ENCODE measurements at places on chromosomes 12 and 14.

GRCh38 chr12:1796515-1797010 lies 23.8 kb upstream of the LRTM2 start:
- DNase-seq, result no peak

DNA sequence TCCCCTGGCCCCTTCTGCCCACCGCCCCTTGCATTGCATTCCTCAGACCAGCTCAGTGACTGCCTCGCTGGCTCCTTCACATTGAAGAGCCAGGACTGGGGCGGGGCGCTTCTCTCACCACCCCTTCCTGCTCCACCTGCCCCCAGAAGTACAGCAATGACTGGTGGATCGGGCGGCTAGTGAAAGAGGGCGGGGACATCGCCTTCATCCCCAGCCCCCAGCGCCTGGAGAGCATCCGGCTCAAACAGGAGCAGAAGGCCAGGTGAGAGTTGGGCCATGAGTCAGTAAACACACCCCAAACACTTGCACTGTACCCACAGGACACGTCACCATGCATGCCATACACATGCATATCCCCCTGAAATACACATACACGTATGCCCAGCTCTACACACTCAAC lies 5.8 kb downstream of the CACNB3 start:
- no peak for DNase-seq

DNA sequence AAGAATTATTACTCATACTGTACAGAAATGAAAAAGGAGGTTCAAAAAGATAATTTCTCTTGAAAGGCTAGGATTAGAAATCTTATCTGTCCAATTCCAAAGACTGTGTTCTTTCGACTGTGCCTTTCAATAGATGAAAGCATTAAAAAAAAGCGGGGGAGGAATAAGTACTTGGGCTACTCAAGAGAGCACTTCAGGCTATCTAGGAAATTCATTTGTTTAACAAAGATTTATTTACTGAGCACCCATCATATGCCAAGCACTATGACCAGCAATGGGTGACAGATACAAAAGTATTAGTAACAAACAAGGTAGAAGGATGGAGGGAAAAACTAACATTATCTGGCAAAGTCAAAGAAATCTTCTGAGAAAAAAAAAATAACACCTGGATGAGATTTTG lies 37.4 kb downstream of the SENP1 start:
- DNase-seq, result no peak

GRCh38 chr12:12513416-12514006 lies 49.2 kb downstream of the DUSP16 start:
- no peak for DNase-seq

GRCh38 chr12:124744659-124745464 lies 118.8 kb downstream of the SCARB1 start:
- DNase-seq, result no peak

DNA sequence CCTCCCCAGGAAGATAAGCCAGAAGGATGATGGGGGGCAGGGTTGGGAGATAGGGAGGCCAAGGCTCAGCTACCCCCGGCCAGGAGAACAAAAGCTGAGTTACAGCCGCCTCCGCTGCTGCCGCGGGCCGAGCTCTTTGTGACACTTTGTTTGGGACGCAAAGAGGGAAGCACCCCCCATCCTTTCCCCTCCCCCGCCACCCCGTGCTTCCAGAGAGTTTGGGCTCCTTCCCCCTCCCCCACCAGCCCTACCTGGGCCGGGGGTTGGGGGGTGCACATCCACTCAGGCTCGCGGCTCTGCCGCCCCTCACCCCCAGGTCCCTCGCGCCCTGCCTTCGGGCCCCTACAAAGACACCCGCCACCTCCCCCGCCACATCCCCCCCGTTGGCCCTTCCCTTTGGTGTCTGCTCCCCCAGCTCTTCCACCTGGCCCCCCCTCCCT lies 799 bp downstream of the ZNF219 start:
- no peak for DNase-seq

Data from keratinocyte (primary cell).